ENCODE measurements at places on chromosomes 16 and 17. TPM values are rescaled to one million over a fixed set of nuclear protein-coding genes. Genes with fewer than 3 reads are reported as not detected.

DNA sequence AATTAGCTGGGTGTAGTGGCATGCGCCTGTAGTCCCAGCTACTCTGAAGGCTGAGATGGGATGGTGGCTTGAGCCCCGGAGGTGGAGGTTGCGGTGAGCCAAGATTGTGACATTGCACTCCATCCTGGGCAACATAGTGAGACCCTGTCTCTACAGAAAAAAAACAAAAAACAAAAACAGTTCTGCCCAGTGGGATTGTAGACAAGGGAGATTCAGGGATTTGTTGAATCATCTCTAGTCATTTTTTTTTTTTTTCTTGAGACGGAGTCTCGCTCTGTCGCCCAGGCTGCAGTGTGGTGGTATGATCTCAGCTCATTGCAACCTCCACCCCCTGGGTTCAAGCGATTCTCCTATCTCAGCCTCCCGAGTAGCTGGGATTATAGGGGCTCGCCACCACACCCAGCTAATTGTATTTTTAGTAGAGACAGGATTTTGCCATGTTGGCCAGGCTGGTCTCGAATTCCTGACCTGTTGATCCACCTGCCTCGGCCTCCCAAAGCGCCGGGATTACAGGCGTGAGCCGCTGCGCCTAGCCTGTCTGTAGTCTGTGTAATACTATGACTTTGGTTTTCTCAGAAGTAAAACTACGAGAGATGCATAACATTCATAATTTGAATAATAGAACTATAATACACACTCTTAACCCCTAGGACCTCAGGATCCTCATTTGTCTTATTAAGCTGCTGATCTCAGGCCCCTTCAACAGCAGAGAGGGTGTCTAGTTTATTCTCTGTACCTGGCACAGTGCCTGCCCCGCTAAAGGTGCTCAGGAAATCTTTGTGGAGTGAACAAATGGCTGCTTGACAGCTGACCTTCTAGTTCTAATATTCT lies 1.4 kb downstream of the TEN1 start:
- peak overlapping the region; percentile 99 for H3K27ac ChIP-seq
- peaks cover 7% of the 10 kb centered on the region for H3K36me3 ChIP-seq
- no peaks in the 10 kb centered on the region for H3K27me3 ChIP-seq
- peak overlapping the region; percentile 94 for H3K4me3 ChIP-seq

DNA sequence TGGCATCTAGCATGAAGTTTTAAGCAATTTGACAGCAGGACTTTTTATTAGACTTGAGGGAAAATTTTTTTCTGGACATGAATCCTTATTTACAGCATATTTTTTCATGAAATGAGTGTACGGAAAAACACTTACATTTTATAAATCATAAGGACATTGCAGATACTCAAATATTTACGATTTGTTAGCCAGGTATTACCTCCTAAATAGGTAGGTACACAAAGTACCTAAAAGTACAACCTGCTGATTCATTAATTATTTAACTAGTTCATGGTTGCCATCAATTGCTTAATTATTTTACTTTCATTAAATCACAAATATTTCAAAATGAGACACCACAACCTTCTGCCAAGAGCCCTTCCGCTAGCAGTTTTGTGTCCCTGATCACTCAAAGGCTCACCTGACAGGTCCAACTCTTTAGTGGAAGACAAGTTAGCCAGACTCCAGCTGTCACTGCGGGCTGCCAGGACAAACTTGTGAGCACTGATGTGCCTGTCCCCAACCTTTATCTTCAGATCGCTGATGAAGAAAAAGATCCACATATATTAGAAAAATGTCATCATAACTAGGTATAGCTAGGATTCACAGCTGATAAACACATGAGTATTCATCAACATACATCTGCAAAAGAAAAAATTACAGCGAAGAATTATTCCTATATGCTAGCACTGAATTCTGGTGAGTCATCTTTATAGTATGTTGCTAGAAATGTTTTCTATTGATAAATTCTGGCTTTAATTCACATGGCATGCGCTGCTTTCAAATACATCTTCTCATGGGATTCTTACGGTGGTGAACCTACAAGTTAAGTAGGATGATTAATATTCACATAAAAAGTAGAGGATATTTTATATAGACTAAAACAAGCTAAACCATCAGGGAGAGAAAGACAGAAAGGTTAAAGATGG lies 28.2 kb downstream of the ANKFY1 start:
- peaks cover 17% of the 10 kb centered on the region for H3K4me1 ChIP-seq
- H3K27ac ChIP-seq: no peak overlapping the region
- peaks cover 25% of the 10 kb centered on the region for H3K36me3 ChIP-seq

The TBKBP1 gene
- total RNA-seq: 13.6 TPM

DNA sequence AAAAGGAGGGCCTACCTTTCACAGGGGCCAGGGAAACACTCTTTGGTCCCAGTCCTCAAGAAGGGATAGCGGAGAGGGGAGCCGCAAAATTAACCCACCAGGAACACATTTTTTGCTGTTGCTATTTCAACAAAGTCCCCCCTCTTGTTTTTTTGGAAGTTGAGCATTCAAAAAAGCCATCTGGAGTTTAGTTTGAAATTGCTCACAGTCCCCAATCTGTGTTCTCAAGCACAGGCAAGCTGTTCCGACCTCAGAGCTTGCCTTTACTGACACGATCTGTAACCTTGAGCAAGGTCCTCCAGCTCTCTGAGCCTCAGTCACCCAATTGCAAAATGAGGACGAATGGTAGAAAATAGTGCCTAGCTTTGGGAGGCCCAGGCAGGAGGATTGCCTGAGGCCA lies 131.1 kb downstream of the ZNF423 start:
- no peaks in the 10 kb centered on the region for H3K27me3 ChIP-seq
- no peaks in the 10 kb centered on the region for H3K4me1 ChIP-seq
- no peak for DNase-seq
- H3K27ac ChIP-seq: no peak overlapping the region

The ALOXE3 gene
- total RNA-seq: 0.09 TPM

- H3K36me3 ChIP-seq: no peaks in the 10 kb centered on the region
- no peak overlapping the region for H3K27ac ChIP-seq
- H3K4me1 ChIP-seq: peaks cover 9% of the 10 kb centered on the region
- no peak for DNase-seq
These were observed 79.9 kb upstream of the CRHR1 start for GRCh38 chr17:45704251-45704650.

- no peaks in the 10 kb centered on the region for H3K36me3 ChIP-seq
- no peak overlapping the region for H3K4me3 ChIP-seq
- peaks cover 37% of the 10 kb centered on the region for H3K27me3 ChIP-seq
- DNase-seq: no peak
- H3K27ac ChIP-seq: no peak overlapping the region
- no peaks in the 10 kb centered on the region for H3K4me1 ChIP-seq
These were observed 29.8 kb downstream of the TMEM132E start for GRCh38 chr17:34609210-34609609.

GRCh38 chr17:181245-182049 lies at the start of gene DOC2B:
Gene DOC2B, minus strand, starts transcription at chr17:181650. Its CDS starts 171 bp downstream, at chr17:181479.
- peaks cover 3% of the 10 kb centered on the region for H3K4me1 ChIP-seq
- DNase-seq: peak; percentile 9
- no peak within 1 kb of the TSS for H3K4me3 ChIP-seq
- H3K36me3 ChIP-seq: no peaks in the 10 kb centered on the region
- peaks cover 32% of the 10 kb centered on the region for H3K27me3 ChIP-seq
- no peak within 1 kb of the TSS for H3K27ac ChIP-seq

- peak; percentile 86 for DNase-seq
- H3K4me3 ChIP-seq: no peak overlapping the region
- peaks cover 6% of the 10 kb centered on the region for H3K4me1 ChIP-seq
- H3K27me3 ChIP-seq: no peaks in the 10 kb centered on the region
These were observed 60.4 kb downstream of the NOG start for GRCh38 chr17:56653877-56654276.

The C16orf86 gene
- 4.7 TPM for total RNA-seq

- DNase-seq: no peak
- H3K27ac ChIP-seq: no peak overlapping the region
- no peaks in the 10 kb centered on the region for H3K4me1 ChIP-seq
- no peak overlapping the region for H3K4me3 ChIP-seq
- H3K27me3 ChIP-seq: peaks cover 8% of the 10 kb centered on the region
These were observed 148.0 kb downstream of the FOXL1 start for GRCh38 chr16:86726340-86726739.

DNA sequence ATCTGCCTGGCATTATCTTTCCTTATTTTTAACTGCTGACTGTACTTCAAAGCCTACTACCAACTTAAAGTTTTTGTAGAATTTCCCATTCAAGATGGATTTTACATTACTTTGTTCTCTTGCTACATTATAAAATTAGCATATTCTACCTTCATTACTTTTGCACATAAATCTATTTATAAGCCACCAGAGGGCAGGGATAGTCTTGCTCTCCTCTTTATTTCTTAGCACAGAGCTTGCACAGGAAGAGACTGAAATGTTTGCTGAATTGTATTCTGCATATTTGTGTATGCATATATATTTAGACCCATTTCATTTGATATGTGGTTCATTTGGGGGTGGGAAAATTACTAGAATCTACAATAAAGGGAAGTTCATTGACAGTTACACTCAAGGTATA lies 108.0 kb downstream of the SKAP1 start:
- H3K4me1 ChIP-seq: peaks cover 11% of the 10 kb centered on the region
- no peak overlapping the region for H3K27ac ChIP-seq
- peaks cover 5% of the 10 kb centered on the region for H3K36me3 ChIP-seq
- H3K27me3 ChIP-seq: no peaks in the 10 kb centered on the region
- H3K4me3 ChIP-seq: no peak overlapping the region

DNA sequence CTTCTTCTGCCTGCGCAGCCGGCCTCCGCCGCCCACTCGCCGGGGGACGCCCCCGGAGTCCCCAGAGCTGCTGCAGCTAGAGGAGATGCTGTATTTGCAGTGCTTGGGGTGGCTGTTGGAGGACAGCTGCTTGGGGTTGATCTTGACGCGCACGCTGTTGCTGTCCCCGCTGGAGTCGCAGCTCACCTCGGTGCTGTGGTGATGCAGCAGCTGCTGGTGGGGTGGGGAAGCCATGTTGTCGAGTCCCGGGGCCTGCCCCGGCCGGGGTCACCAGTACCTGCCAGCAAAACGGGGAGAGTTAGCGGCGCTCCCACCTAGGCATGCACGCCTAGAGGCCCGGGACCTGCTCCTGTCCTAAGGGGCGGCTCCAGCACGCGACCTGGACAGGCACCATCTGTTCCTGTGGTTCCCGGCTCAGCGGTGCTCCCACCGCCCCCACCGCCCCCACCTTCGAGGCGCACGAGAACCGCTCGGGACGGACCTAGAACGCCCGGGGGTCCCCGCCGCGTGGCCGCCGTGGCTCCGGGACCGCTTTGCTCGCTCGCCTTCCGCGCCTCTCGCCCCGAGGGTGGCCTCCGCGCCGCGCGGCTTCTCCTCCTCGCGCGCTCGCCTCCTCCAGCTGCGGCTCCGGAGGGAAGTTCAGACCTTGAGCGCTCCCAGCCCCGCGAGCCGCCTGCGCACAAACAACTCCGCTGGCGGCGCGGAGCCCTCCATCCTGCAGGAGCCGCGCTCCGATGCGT lies 863 bp downstream of the ADCY9 start:
- peak; percentile 59 for DNase-seq
- H3K36me3 ChIP-seq: peaks cover 9% of the 10 kb centered on the region
- no peak overlapping the region for H3K27ac ChIP-seq
- peaks cover 42% of the 10 kb centered on the region for H3K4me1 ChIP-seq
- peak overlapping the region; percentile 65 for H3K4me3 ChIP-seq

The MT1G gene
- total RNA-seq: 39.0 TPM

The FDXR gene
- 20.0 TPM for total RNA-seq

GRCh38 chr16:47043200-47043599 lies 69.7 kb upstream of the DNAJA2 start:
- H3K4me1 ChIP-seq: peaks cover 16% of the 10 kb centered on the region
- peaks cover 2% of the 10 kb centered on the region for H3K27me3 ChIP-seq
- H3K36me3 ChIP-seq: no peaks in the 10 kb centered on the region
- H3K27ac ChIP-seq: no peak overlapping the region
- no peak for DNase-seq
- H3K4me3 ChIP-seq: no peak overlapping the region

The CPNE7 gene
- total RNA-seq: 9.5 TPM

GRCh38 chr17:75176625-75177024 lies 6.1 kb downstream of the SUMO2 start:
- H3K27ac ChIP-seq: peak overlapping the region; percentile 42
- no peak for DNase-seq
- H3K4me1 ChIP-seq: peaks cover 45% of the 10 kb centered on the region
- H3K4me3 ChIP-seq: no peak overlapping the region

DNA sequence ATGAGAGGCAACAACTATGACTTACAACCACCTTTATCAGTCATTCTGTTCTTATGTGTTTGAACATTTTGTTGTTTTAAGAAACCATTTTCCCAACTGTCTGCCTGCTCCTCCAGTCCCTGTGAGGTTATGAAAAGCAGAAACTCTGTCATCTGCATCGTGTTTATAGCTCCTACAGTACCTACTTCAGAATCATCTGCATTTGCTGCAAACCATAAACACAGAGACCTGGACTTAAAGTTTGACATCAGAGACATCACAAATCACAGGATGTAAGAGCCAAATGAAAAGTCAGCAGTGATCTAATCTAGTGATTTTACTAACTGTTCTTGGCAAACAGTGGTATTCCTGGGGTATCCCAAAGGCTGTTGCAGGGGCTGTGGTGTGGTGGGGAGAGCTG lies 55.2 kb downstream of the CDH11 start:
- no peaks in the 10 kb centered on the region for H3K4me1 ChIP-seq
- DNase-seq: no peak
- no peak overlapping the region for H3K27ac ChIP-seq
- no peak overlapping the region for H3K4me3 ChIP-seq

DNA sequence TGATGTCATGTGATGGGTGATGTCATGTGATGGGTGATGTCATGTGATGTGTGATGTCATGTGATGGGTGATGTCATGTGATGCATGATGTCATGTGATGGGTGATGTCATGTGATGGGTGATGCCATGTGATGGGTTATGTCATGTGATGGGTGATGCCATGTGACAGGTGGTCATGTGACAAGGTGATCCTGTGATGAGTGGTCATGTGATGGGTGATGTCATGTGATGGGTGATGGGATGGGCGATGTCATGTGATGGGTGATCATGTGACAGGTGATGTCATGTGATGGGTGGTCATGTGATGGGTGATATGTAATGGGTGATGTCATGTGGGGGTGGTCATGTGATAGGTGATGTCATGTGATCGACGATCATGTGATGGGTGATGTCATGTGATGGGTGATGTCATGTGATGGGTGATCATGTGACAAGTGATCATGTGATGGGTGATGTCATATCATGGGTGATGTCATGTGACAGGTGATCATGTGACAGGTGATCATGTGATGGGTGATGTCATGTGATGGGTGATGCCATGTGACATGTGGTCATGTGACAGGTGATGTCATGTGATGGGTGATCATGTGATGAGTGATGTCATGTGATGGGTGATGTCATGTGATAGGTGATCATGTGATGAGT lies 17.2 kb downstream of the CD300LB start:
- peak overlapping the region; percentile 75 for H3K4me3 ChIP-seq
- peak; percentile 84 for DNase-seq
- H3K27me3 ChIP-seq: peaks cover 24% of the 10 kb centered on the region
- H3K4me1 ChIP-seq: peaks cover 30% of the 10 kb centered on the region
